ENCODE measurements at places on chromosomes 6 and 20. TPM values are rescaled to one million over a fixed set of nuclear protein-coding genes. Genes with fewer than 3 reads are reported as not detected.

APCDD1L gene
- not detected for total RNA-seq

C6orf136 gene
- total RNA-seq, result 37.2 TPM

PMEPA1 gene
- 37.4 TPM for total RNA-seq

COL19A1 gene
- total RNA-seq, result 56.9 TPM

TTK gene
- total RNA-seq, result 0.68 TPM

KIAA1586 gene
- 16.3 TPM for total RNA-seq

C20orf144 gene
- 0.27 TPM for total RNA-seq

- no peaks in the 10 kb centered on the region for H3K27me3 ChIP-seq
- H3K36me3 ChIP-seq, result no peaks in the 10 kb centered on the region
- no peak overlapping the region for H3K27ac ChIP-seq
- no peak for DNase-seq
- no peaks in the 10 kb centered on the region for H3K4me1 ChIP-seq
These were observed 369.9 kb downstream of the BTBD3 start for GRCh38 chr20:12287575-12287974.

GRCh38 chr6:116229287-116229913 is 24.5 kb downstream of the TSPYL4 start:
- no peaks in the 10 kb centered on the region for H3K4me1 ChIP-seq
- no peaks in the 10 kb centered on the region for H3K36me3 ChIP-seq
- H3K27ac ChIP-seq, result no peak overlapping the region
- no peak overlapping the region for H3K4me3 ChIP-seq
- no peaks in the 10 kb centered on the region for H3K27me3 ChIP-seq

DNA sequence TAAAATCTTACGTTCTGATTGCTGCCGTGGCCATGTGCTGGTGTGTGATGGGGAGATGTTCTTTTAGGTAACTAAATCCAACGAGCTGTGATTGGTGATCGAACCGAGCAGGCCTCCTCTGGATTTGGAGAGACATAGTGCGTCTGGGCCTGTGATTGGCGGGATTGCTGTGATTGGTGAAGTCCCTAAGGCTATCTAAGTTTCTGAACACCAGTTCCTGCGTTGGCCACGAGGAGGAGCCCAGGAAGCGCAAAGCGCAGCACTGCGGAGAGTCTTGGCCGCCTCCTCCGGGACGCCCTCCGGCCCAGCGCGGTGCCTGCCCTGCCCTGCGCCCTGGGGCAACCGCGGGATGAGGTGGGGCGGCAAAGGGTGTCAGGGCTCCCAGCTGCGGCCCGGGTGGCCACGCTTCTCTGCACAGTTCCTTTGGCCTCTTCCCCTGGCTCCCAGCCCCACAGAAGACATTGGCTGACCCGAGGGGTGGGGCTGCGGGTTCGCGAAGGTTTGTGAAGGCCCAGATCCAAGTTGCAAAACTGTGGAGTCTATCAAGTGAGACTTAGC is 33.0 kb downstream of the HNF4A start:
- H3K27me3 ChIP-seq, result no peaks in the 10 kb centered on the region
- DNase-seq, result peak; percentile 63
- peaks cover 3% of the 10 kb centered on the region for H3K4me1 ChIP-seq
- H3K4me3 ChIP-seq, result no peak overlapping the region
- no peak overlapping the region for H3K27ac ChIP-seq

- DNase-seq, result no peak
- H3K4me1 ChIP-seq, result no peaks in the 10 kb centered on the region
- no peak overlapping the region for H3K27ac ChIP-seq
These were observed 8.7 kb upstream of the NOP56 start for GRCh38 chr20:2643708-2644107.

DNA sequence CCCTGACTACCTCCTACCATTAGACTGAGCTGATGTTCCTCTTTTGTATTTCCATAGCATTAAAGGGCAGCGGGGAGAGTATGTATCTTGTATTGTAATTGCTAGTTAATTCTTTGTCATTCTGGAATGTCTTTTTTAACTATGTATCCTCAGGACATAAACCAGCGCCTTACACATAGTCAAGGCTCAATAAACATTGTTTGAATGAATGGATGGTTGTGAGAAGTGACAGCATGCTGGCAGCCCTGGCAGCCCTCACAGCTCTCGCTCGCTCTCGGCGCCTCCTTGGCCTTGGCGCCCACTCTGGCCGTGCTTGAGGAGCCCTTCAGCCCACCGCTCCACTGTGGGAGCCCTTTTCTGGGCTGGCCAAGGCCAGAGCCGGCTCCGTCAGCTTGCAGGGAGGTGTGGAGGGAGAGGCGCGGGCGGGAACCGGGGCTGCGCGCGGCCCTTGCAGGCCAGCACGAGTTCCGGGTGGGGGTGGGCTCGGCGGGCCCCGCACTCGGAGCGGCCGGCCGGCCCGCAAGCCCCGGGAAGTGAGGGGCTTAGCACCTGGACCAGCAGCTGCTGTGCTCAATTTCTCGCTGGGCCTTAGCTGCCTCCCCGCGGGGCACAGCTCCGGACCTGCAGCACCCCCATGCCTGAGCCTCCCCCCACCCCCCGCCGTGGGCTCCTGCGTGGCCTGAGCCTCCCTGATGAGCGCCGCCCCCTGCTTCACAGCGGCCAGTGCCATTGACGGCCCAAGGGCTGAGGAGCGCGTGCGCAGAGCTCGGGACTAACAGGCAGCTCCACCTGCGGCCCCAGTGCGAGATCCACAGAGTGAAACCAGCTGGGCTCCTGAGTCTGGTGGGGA is 93.1 kb downstream of the RNF182 start:
- H3K4me3 ChIP-seq, result no peak overlapping the region
- no peaks in the 10 kb centered on the region for H3K36me3 ChIP-seq
- no peaks in the 10 kb centered on the region for H3K4me1 ChIP-seq

GRCh38 chr20:1907586-1907985 is 12.4 kb downstream of the SIRPA start:
- H3K27ac ChIP-seq, result no peak overlapping the region
- H3K27me3 ChIP-seq, result no peaks in the 10 kb centered on the region
- H3K36me3 ChIP-seq, result no peaks in the 10 kb centered on the region
- no peaks in the 10 kb centered on the region for H3K4me1 ChIP-seq

GRCh38 chr20:18908109-18908508 is 94.5 kb downstream of the SCP2D1 start:
- DNase-seq, result no peak
- no peak overlapping the region for H3K4me3 ChIP-seq
- no peaks in the 10 kb centered on the region for H3K36me3 ChIP-seq

GRCh38 chr6:50843842-50844241 is 25.2 kb downstream of the TFAP2B start:
- no peak overlapping the region for H3K4me3 ChIP-seq
- H3K27me3 ChIP-seq, result no peaks in the 10 kb centered on the region
- no peak for DNase-seq
- H3K27ac ChIP-seq, result no peak overlapping the region

- DNase-seq, result no peak
- H3K4me3 ChIP-seq, result no peak overlapping the region
- H3K27me3 ChIP-seq, result no peaks in the 10 kb centered on the region
- no peak overlapping the region for H3K27ac ChIP-seq
- H3K4me1 ChIP-seq, result peaks cover 8% of the 10 kb centered on the region
These were observed 33.3 kb downstream of the BLOC1S5 start for GRCh38 chr6:8030920-8031319.

GRCh38 chr6:146026873-146027272 is 2.0 kb upstream of the GRM1 start:
- no peak overlapping the region for H3K27ac ChIP-seq
- no peak for DNase-seq
- H3K27me3 ChIP-seq, result peaks cover 17% of the 10 kb centered on the region

All from B cell (primary cell).